Bladder microvascular endothelial cell (primary cell): ENCODE measurements at places on chromosomes 4 and X. TPM values are rescaled to one million over a fixed set of nuclear protein-coding genes. Genes with fewer than 3 reads are reported as not detected.

The MUC7 gene
- not detected in 2 replicates for total RNA-seq

The PLAC1 gene
- total RNA-seq = under 0.01 TPM in 1 of 2 replicates, not detected in the other

The XKRX gene
- 0.06 TPM in 1 of 2 replicates, not detected in the other for total RNA-seq

The GUCY1B1 gene
- total RNA-seq = 0.81 and 6.9 TPM in 2 replicates

The ASIC5 gene
- not detected in 2 replicates for total RNA-seq

The XAGE2 gene
- not detected in 2 replicates for total RNA-seq

The SPANXA1 gene
- not detected in 2 replicates for total RNA-seq
